HFF-Myc (cell line): ENCODE measurements at places on chromosomes 1 and 21.

- no peak for DNase-seq
These were observed 152.0 kb downstream of the CHRM3 start for GRCh38 chr1:239538239-239538988.

- no peak for DNase-seq
These were observed 6.8 kb upstream of the LAPTM5 start for GRCh38 chr1:30764396-30764795.

DNA sequence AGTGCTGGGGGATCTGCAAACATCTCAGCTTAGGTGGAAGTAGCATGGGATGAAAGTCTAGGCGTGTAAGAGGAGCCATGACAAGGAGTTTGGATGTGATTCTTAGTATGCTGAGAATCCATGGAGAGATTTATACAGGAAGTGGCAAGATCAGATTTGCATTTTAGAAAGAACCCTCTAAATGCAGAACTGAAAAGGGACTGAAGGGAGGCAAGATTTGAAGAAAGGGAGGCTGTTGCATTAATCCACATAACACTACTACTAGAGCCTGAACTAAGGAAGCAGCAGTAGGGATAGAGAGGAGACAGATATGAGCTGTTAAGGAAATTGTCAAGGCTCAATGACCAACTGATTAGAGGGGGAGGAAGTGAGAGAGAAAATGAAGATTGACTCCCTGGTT, 9.8 kb downstream of the C1orf74 start:
- DNase-seq: no peak

GRCh38 chr1:175179837-175180590, 12.6 kb downstream of the KIAA0040 start:
- no peak for DNase-seq

- DNase-seq: no peak
These were observed 862.6 kb downstream of the USP25 start for GRCh38 chr21:16592381-16592780.
